ENCODE measurements at places on chromosomes 13 and 19.
A peak's percentile ranks its signal among the peaks of the same experiment; 100 is the strongest.

DNA sequence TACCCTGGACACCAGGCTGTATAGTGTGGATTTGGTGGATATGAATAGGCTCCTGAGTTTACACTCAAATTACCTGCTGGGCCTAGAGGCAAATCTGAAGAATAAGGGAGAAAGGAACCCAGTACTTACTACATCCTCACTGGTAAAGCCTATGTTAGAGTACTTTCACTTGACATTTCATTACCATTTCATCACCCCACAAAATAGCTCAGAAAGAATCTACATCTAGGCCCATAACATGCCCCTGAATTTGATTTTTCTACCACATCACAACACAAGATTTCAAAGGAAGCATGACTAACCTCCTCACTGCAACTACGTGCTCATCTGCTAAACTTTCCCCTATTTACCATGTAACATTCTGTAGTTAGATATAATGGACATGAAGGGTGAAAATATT is 43.3 kb downstream of the VWA8 start:
- peak; percentile 35 for DNase-seq

DNA sequence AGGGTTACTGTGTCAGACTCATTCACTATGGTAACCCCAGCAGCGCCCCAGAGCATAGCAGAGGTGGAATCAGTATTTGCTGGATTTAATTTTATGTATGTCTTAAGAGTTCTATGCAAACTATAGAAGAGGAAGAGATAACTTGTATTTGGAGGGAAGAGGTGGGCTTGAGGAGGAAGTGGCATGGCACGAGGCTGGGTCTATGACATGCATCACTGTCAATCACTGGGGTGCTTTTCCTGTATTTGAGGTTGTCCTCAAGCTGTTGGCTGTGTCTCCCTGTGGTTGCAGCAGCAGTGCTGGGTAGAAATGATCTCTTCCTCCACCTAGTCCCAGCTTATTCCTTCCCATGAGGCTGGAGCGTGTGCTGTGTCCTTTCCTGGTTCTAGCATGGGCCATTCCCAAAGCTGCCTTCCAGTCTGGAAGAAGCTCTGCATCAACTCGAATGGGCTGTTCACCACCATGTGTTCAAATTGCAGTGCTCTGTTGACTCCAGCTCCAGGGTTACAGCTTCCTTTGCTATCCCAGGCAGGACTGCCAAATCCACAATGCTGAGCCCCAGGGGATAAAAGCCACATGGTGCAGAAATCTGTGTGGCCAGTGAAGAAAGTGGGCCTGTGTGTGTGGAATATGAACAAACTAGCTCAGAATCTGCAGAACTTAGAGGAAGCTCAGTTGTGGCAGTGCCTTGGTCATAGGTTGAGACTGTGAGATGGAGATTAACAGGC is 73.1 kb upstream of the MTIF3 start:
- peak; percentile 81 for DNase-seq

DNA sequence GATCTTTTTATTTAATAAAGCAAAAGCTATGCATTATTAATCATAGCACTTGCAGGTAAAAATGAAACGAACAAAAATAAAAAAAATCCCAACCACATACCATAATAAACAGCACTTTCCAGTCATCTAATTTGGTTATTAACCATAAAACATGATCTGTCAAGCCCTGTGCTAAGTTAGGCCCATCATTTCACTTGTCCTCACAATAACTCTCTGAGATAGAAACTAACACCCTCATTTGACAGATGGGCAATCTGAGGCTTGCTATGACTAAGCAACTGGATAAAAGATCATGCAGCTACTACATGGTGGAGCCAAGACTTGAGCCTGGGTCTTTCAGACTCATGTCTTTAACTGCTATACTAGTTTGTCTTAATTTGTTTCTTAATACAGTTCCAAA is 21.8 kb downstream of the PROSER1 start:
- DNase-seq = no peak

DNA sequence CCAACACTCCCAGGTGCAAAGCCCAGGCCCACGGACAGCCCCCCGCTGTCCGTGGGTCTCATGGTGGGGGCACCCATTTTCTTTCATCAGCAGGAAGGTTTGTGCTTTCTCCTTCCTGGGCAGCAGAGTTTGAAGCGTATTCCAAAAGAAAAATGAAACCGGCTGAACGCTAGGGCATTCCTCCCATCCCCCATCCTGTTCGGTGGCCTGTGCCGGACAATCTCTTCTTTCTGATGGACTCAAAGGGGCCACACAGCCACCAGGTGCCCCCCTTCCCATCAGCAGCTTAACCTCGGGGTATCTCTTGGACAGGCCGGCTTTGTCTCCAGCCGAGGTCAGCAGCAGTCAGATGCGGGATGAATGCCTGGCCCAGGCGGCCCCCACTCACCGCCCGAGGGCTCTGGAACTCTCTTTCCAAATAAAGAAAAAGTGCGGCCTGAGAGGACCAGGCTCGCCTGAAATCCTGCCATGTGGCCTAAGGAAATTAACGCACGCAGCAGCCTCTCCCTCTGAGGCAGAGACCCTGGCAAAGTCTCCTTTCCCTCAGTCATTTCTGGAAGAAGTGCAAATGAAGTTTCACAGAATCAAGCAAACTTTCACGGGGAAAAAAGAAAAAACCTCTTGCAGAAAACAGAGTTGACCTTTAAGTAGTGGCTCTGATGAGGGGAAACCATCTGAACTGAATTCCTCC is 67.8 kb downstream of the RASA3 start:
- DNase-seq = no peak

GRCh38 chr13:103568314-103568713 is 502.1 kb upstream of the SLC10A2 start:
- no peak for DNase-seq

- no peak for DNase-seq
These were observed 318.3 kb upstream of the SGCG start for GRCh38 chr13:22862478-22862877.

DNA sequence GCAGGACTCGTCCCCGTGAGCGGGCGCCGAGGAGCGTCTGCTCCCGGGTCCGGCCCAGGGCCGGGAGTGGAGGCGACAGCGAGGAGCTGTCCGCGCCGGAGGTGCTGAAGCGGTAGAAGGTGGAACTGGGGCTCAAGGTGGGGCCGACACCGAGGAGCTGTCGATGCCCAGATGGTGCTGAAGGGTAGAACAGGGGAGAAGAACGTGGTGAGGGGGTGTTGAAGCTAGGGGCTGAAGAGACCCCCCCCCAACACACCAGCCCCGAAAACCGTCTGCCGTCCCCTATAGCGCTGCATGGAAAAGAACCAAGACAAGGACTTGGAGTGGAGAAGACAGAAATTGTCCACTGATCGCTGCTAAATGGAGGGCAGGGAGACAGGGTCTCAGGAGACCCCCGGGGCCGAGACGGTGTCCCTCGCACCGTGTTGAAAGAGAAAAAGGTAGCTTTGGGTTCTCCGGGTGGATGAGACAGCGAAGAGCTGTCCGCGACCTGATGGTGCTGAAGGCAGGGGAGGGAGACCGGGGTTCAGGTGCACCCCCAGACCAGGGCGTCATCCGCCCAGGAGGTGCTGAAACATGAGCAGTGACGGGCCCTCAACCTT is 7.1 kb upstream of the PDE4C start:
- DNase-seq = peak; percentile 50
